ENCODE measurements at places on chromosomes 3 and 15. TPM values are rescaled to one million over a fixed set of nuclear protein-coding genes. Genes with fewer than 3 reads are reported as not detected.

Gene RARRES1
- polyA plus RNA-seq, result 12.6 TPM

DNA sequence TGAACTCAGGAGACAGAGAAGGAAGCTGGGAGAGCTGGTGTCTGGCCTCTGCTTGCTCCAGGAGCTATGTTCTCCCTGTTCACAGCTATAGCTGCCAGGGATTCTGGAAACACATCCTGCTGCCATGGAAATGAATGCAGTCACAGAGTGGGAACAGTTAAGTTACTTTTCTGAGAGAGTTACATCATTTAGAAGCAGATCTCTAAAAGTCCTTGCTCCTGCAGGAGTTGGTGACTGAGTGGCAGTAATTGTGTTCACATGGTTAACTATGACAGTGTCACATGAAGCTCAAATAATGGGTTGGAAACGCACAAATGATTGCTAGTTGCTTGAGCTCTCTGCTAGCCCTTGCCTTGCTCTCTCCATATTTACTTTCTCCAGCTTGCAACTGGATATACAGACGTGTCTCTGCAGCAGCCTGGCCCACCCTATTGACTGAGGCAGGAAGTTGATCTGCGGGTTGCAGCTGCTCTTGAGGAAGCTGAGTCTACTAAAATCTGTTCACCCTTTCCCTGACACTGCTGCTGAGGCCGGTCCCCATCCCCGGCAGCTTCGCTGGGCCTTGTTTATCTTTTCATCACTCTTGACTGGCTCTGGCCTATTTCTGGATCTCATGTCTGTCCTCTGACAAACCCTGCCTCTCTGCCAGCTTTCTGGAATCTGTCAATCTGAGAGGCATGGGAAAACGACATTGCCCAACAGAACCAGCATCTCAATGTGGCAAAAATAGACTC, 16.7 kb upstream of the ISLR start:
- DNase-seq, result no peak

GRCh38 chr3:25139267-25139666, 288.8 kb upstream of the RARB start:
- no peak for DNase-seq

- no peak for DNase-seq
Observed at GRCh38 chr3:20343790-20344189, 157.8 kb upstream of the SGO1 start.

Gene ITIH3
- 5.7 TPM for polyA plus RNA-seq

Gene TNFAIP8L3
- polyA plus RNA-seq, result 2.2 TPM

Gene C3orf20
- 0.32 TPM for polyA plus RNA-seq

Gene CLDN18
- polyA plus RNA-seq, result 2.7 TPM

Gene P2RY13
- 0.81 TPM for polyA plus RNA-seq

- no peak for DNase-seq
Observed at GRCh38 chr3:142165194-142165593, 15.8 kb upstream of the TFDP2 start.

DNA sequence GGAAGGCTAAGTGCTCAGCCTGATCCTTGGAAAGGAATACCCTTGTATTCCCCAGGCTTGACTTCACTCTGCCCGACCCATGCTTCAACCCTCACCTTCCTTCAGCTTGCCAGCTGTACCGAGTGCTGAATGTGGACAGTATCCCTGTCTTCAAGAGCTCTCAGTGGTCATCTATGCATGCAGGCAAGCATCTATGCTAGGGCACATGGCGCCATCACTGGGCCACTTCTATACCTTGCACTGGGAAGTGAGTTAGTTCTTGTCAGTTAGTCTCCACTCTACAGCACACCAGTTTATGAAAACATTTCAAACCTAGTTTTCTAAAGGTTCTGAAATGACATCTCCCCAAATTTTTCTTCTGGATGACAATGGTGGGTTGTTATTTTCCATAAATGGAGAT, 82.0 kb upstream of the MYRIP start:
- no peak for DNase-seq

DNA sequence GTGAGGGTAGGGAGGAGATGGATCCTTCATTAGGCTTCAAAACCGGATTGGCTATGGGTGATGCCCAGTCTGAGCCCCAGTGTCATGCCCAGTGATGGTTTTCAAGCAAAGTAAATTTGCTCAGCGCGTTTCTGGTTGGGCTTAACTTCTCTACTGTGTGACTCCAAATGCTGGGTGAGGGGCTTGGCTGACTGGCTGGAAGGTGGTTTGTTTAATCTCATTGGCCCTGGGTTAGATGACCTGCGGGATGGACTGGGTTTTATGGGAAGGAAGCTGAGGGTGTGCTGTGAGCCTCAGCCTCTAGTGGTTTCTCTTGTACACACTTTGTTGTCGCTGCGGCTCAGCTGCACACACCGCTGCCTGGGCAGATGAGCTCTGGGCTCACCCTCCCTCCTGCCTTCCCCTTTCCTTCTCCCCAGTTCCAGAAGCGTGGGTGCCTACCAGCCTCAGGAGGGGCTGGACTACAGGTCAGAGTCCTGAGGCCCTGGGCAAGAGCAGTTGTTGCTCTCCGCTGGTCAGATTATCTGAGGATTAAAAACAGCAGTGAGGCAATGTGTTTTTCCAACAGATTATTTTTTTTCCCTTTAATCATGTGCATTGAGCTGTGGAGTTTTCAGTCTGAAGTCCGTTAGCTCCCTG, 18.6 kb downstream of the PDIA5 start:
- no peak for DNase-seq

GRCh38 chr3:127566833-127567232, 23.7 kb downstream of the TPRA1 start:
- DNase-seq, result no peak

DNA sequence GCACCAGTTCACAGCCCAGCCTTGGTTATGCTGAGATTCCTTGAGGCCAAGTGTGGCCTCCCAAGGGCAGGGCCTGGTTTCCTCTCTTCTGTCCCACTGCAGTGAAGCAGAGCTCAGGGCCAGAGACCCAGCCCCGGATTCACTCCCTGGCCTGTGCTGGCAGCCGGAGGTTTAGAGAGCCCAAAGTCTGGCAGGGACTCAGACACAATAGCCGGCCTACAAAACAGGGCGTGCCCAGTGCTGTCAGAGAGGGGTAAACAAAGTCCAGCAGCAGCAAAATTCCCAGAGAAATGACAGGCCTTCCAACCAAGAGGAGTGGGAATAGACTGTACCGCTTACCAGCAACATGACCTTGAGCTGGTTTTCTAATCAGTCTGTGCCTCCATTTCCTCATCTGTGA, 14.0 kb downstream of the VIPR1 start:
- DNase-seq, result no peak

Gene GPR156
- 3.4 TPM for polyA plus RNA-seq

Gene ACOX2
- 38.6 TPM for polyA plus RNA-seq
